ENCODE measurements at places on chromosomes 4 and X. TPM values are rescaled to one million over a fixed set of nuclear protein-coding genes. Genes with fewer than 3 reads are reported as not detected.

The PLCXD1 gene
- total RNA-seq: 63.4 TPM

The LGI2 gene
- total RNA-seq: not detected

The DCAF16 gene
- 53.6 TPM for total RNA-seq

The LRIT3 gene
- total RNA-seq: 0.20 TPM

The PCDH7 gene
- total RNA-seq: not detected

The SLC10A4 gene
- total RNA-seq: not detected

The TCEAL9 gene
- total RNA-seq: not detected

GRCh38 chr4:75087865-75088264, 154.9 kb downstream of the PARM1 start:
- no peak for DNase-seq
- H3K27ac ChIP-seq: no peak overlapping the region
- H3K27me3 ChIP-seq: no peaks in the 10 kb centered on the region
- H3K4me1 ChIP-seq: no peaks in the 10 kb centered on the region
- no peak overlapping the region for H3K4me3 ChIP-seq

DNA sequence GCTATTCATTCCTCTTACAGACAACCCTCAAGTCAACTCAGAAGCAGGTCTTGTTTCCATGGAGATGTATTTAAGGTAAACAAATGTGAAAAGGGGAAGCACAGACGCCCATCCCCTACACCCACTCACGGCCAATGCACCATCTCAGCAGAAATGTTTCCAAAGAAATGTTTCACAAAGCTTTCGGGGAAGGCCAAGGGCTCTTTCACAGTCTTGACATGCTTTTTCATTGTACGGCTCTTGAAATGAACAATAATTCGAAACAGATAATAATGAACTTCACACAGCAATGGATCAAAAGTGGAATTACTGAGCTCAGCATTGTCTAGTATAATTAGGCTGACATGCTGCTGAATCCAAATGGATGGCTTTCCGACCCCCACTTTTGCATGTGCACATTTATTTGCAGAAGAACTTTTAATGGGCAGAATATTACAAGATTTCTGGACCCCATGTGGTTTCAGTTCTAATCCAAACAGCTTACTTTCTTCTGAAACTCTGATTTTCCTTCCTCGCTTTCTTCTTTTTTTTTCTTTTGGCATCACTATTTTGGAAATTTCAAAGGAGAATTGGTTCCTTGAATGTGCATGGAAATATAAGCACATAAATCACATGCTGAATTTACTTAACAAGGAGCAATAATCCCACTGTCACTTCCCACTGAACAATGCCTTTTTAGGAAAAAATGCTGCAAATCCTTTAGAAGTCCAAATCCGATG, 160.9 kb downstream of the SMIM20 start:
- no peaks in the 10 kb centered on the region for H3K27me3 ChIP-seq
- peaks cover 20% of the 10 kb centered on the region for H3K36me3 ChIP-seq
- peaks cover 44% of the 10 kb centered on the region for H3K4me1 ChIP-seq
- peak overlapping the region; percentile 71 for H3K27ac ChIP-seq
- H3K4me3 ChIP-seq: no peak overlapping the region

DNA sequence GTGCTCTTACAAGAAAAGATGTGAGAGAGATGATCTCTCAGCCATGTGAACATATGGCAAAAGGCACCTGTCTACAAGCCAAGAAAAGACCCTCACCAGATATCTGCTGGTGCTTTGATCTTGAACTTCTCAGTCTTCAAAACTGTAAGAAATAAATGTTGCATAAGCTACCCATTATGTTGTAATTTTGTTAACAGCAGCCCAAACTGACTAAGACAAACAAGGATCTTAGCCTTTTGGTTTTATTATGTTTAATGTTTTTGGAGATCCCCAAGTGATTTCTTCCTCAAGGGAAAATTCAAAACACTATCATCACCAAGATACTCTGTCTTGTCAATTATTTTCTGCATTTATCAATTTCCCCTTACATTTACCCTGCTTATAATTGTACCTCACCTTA, 21.8 kb upstream of the CCNI start:
- peaks cover 15% of the 10 kb centered on the region for H3K4me1 ChIP-seq
- no peak for DNase-seq
- H3K27me3 ChIP-seq: no peaks in the 10 kb centered on the region
- no peak overlapping the region for H3K4me3 ChIP-seq
- H3K36me3 ChIP-seq: no peaks in the 10 kb centered on the region

DNA sequence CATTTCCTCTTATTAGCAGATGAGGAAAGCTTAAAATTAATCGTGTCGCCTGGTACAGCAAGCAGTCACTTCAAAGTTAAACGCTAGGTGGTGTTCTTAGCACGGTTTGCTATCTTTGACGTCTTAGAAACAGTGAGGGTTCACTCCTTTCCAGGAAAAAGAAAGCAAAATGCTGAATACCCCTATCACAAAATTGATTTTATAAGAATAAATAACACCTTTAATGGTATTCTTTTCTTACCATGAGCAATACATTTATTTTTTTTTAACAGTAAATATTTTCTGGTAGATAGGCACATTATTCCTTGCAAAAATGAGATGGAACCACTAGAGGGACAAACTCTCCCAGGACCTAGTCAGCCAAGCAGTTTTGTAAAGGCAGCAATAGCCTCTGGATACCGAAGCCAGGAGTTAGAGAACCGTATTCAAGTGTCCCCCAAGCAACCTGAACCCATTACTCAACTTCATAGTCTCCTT, 153.9 kb downstream of the KDR start:
- H3K4me1 ChIP-seq: no peaks in the 10 kb centered on the region
- no peak overlapping the region for H3K4me3 ChIP-seq
- peak; percentile 10 for DNase-seq
- H3K27ac ChIP-seq: no peak overlapping the region
- no peaks in the 10 kb centered on the region for H3K27me3 ChIP-seq
- H3K36me3 ChIP-seq: no peaks in the 10 kb centered on the region

- H3K4me3 ChIP-seq: no peak overlapping the region
- no peaks in the 10 kb centered on the region for H3K27me3 ChIP-seq
Observed at GRCh38 chrX:150926791-150927190, 28.3 kb upstream of the CD99L2 start.

DNA sequence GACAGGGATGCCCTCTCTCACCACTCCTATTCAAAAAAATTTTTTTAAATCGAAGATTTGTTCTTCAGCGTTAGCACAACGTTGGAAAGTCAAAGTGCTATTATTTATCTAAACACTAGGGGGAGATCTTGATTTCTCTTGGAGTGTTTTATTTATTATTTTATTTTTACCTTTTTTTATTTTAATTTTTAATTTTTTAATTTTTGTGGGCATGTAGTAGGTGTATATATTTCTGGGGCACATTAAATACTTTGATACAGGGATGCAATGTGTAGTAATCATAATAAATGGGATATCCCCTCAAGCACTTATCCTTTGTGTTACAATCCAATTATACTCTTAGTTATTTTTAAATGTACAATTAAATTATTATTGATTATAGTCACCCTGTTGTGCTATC, 37.4 kb upstream of the SLC10A4 start:
- H3K27ac ChIP-seq: no peak overlapping the region
- H3K4me3 ChIP-seq: no peak overlapping the region
- H3K27me3 ChIP-seq: peaks cover 2% of the 10 kb centered on the region
- no peak for DNase-seq

DNA sequence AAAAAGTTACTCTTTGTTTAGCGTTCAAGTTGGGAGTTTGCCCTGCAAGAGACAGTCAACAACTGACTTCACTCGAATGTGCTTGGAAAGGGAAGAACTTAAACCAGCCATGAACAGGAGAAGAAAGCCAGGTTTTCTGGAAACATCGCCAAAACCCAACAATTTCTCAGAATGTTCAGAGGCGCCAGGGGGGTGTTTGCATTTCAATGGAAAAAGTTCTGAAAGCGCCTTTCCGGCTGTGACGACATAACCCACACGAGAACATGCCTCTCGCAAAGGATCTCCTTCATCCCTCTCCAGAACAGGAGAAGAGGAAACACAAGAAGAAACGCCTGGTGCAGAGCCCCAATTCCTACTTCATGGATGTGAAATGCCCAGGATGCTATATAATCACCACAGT, 78.1 kb upstream of the ADGRA3 start:
- H3K4me1 ChIP-seq: no peaks in the 10 kb centered on the region
- H3K27me3 ChIP-seq: no peaks in the 10 kb centered on the region
- no peaks in the 10 kb centered on the region for H3K36me3 ChIP-seq

GRCh38 chrX:18883234-18883960, 100.5 kb downstream of the PHKA2 start:
- no peaks in the 10 kb centered on the region for H3K27me3 ChIP-seq
- no peak for DNase-seq
- no peak overlapping the region for H3K27ac ChIP-seq
- no peak overlapping the region for H3K4me3 ChIP-seq
- H3K4me1 ChIP-seq: peaks cover 24% of the 10 kb centered on the region
- no peaks in the 10 kb centered on the region for H3K36me3 ChIP-seq

DNA sequence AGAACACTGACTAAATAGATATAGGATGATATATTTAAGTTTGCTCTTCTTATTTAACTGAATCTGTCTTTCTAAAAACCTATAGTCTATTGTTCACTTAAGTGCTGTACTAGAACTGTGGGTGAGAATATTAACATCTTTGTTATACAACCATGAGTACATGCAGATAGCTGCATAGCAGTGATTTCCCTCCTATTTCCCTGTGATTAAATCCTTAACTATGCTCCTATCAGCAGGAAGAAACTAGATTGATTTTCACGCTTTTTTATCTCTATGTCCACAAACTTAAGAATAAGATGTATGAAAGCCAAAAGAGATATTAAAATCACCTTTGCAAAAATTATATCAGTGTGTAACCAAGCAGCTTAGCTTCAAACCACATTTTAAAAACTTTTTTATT, 11.3 kb upstream of the UGT2A3 start:
- no peaks in the 10 kb centered on the region for H3K36me3 ChIP-seq
- no peaks in the 10 kb centered on the region for H3K27me3 ChIP-seq
- H3K27ac ChIP-seq: no peak overlapping the region
- no peak for DNase-seq
- H3K4me3 ChIP-seq: no peak overlapping the region
- no peaks in the 10 kb centered on the region for H3K4me1 ChIP-seq

DNA sequence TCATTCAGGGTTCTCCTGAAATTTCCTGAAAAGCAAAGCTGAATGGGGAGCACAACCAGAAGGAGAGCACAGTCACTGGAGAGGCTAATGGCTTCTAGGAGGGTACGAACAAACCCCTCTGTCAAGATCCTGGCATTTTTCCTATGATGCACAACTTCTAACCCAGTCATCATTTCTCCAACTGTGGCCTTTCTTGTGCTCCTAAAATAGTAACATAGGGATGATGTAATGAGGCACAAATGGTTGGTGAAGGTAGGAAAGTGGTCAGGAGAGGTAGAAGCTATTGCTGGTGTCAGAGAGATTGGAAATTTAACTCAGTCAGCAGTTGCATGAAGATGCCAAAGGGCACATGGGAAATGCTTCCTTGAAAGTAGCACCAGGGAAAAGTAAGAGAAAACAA, 52.7 kb downstream of the SLC10A7 start:
- DNase-seq: no peak
- no peaks in the 10 kb centered on the region for H3K27me3 ChIP-seq
- H3K27ac ChIP-seq: no peak overlapping the region

- no peaks in the 10 kb centered on the region for H3K4me1 ChIP-seq
- no peak overlapping the region for H3K27ac ChIP-seq
- no peaks in the 10 kb centered on the region for H3K36me3 ChIP-seq
- DNase-seq: no peak
Observed at GRCh38 chr4:180116840-180117239, 2126.4 kb upstream of the TENM3 start.

DNA sequence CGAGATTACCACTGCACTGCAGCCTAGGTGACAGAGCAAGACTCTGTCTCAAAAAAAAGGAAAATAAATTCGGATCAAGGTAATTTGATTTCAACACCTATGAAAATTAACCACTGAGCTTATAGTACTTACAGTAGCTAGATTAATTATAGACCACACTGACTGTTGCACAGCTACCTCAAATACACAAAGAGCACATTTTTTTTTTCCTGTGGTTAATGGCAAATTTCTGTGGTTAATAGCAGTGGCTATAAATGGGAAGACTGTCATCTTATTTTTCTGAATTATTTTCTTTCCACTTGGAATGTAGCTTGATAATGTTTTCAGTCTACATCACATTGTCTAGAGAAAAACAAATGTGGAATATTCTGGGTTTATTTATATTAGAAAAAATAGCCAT, 1661.6 kb upstream of the PCDH7 start:
- H3K4me1 ChIP-seq: no peaks in the 10 kb centered on the region
- no peak for DNase-seq
- H3K27me3 ChIP-seq: no peaks in the 10 kb centered on the region
- H3K36me3 ChIP-seq: no peaks in the 10 kb centered on the region

- H3K4me3 ChIP-seq: peak overlapping the region; percentile 74
- peaks cover 23% of the 10 kb centered on the region for H3K4me1 ChIP-seq
- no peaks in the 10 kb centered on the region for H3K36me3 ChIP-seq
- peaks cover 61% of the 10 kb centered on the region for H3K27me3 ChIP-seq
- no peak overlapping the region for H3K27ac ChIP-seq
Observed at GRCh38 chr4:144647095-144647561, 1.2 kb downstream of the HHIP start.

- H3K36me3 ChIP-seq: no peaks in the 10 kb centered on the region
- no peaks in the 10 kb centered on the region for H3K27me3 ChIP-seq
- H3K4me3 ChIP-seq: no peak overlapping the region
- H3K4me1 ChIP-seq: no peaks in the 10 kb centered on the region
- no peak overlapping the region for H3K27ac ChIP-seq
Observed at GRCh38 chrX:482702-483203, 96.0 kb upstream of the PPP2R3B start.

GRCh38 chr4:55635741-55636655, at the start of gene NMU:
TSS of gene NMU (minus strand) at chr4:55636298. CDS start at chr4:55636192, 106 bp downstream.
- H3K4me1 ChIP-seq: peaks cover 12% of the 10 kb centered on the region
- peaks cover 76% of the 10 kb centered on the region for H3K27me3 ChIP-seq
- H3K36me3 ChIP-seq: no peaks in the 10 kb centered on the region
- peak within 1 kb of the TSS; percentile 56 for H3K4me3 ChIP-seq
